ENCODE measurements at places on chromosomes 4 and X. TPM values are rescaled to one million over a fixed set of nuclear protein-coding genes. Genes with fewer than 3 reads are reported as not detected.

DNA sequence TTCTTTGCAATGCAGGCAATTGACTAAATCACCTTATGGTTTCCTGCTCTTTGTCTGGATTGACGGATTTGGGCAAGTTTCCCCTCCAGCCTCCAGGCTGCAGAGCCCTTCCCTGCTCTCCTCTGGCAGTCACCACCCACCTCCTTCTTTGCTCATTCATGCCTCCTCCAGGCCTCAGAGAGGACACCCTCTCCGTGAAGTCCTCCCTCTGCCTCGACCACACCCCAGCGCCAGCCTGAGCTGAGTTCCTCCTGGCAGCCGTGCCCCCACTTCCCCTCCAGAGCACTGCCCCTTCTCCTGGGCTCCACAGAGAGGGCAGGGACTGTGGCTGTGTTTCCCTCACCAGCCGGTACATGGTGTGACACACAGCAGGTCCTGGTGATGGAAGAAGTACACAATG, 53.7 kb downstream of the DCTD start:
- DNase-seq: no peak

DNA sequence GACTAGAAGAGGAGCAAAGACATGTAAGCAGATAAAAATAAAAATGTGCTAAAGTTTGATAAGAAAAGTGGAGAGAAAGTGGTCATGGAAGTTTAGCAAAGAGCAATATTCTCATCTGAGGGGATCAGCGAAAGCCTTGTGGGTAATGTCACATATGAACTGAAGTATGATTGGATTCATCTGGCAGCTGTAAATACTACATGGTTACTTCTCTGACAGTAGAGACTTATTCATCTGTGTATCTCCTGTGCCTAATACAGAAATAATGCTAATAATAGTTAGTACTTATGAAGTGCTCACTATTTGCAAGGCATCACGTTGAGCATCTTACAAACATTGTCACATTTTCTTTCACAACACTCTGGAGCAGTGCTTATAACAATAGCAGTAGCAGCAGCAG, 8.9 kb upstream of the IGSF1 start:
- DNase-seq: no peak

GRCh38 chr4:41797260-41797659, 48.7 kb upstream of the PHOX2B start:
- DNase-seq: no peak

The WAS gene
- total RNA-seq: 0.32 TPM

- DNase-seq: no peak
These were observed 126.7 kb downstream of the RBM47 start for GRCh38 chr4:40502934-40503333.

DNA sequence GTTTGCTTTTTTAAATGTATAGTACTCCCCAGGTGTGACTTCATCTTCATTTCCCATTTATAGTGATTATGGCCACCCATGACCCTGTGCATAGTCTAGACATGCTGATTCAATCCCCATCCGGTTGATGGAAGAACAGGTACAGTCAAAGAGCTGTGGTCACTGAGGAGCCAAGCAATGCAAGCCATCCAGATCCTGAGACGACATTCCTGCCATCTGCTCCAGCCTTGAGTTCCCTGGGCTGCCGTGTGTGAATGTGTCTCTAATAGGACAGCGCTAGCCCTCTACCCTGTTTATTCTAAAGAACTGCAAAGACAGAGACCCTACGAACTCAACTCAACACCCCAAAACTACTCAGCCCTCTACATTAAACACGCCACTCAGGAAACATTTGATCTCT, 1.7 kb downstream of the KCNIP4 start:
- no peak for DNase-seq

DNA sequence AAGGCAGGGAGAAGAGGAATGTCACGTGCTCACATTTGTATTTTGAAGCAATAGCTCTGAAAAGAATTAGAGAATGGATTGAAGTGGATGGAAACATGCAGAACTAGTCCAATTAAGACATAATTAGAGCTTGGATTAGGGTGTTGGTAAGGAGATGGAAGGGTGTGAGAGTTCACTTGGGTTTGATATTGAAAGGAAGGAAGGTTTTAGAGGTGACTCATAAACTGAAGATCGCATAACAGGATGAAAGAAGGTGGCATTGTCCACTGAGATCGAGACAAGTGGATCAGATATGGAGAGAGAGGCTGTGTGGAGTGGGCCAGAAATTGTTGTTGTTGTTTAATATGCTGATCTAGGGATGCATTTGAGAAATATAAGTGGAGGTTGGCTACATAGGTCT, 244.0 kb upstream of the SMIM31 start:
- DNase-seq: no peak

DNA sequence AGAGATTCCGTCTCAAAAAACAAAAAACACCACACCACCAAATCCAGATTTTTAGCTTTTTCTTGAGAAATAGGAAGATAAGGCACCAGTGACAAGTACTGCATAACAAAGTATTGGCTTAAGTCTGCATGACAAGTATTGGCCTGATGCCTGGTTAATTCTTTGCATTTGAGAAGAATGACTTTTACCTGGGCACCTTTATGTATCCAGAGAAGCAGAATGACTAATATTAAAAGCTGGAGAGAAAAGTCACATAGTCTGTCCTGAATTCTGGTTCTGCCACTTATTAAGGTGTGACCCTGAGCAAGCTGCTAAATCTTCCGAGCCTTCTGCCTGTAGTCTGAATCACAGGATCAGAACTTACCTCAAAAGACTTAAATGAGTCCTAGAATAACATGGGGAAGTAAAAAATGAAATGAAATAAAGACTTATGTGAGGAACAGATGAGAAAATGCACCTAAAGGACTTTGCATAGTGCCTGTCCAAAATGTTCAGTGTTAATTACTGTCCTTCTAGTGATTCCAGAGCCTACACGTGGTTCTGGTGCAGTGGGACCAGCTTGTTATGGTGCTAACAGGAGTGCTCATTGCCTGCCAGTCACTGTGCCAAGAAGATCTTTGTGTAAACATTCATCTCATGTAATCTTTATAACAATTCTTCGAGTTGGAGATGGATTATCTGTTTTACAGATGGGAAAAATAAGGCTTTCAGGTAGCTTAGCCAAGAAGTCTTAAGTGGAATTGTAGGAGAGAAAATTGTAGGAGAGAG, 31.6 kb downstream of the UGDH start:
- no peak for DNase-seq

Data from hepatocyte (in vitro differentiated cells).